HS-27A (cell line): ENCODE measurements at places on chromosomes 16 and 17.

- DNase-seq = no peak
These were observed 6.3 kb downstream of the HSBP1 start for GRCh38 chr16:83813823-83814658.

- no peak for DNase-seq
These were observed 22.9 kb downstream of the C1QTNF1 start for GRCh38 chr17:79046916-79047280.

GRCh38 chr17:6366221-6366666 is 68.7 kb downstream of the AIPL1 start:
- no peak for DNase-seq

DNA sequence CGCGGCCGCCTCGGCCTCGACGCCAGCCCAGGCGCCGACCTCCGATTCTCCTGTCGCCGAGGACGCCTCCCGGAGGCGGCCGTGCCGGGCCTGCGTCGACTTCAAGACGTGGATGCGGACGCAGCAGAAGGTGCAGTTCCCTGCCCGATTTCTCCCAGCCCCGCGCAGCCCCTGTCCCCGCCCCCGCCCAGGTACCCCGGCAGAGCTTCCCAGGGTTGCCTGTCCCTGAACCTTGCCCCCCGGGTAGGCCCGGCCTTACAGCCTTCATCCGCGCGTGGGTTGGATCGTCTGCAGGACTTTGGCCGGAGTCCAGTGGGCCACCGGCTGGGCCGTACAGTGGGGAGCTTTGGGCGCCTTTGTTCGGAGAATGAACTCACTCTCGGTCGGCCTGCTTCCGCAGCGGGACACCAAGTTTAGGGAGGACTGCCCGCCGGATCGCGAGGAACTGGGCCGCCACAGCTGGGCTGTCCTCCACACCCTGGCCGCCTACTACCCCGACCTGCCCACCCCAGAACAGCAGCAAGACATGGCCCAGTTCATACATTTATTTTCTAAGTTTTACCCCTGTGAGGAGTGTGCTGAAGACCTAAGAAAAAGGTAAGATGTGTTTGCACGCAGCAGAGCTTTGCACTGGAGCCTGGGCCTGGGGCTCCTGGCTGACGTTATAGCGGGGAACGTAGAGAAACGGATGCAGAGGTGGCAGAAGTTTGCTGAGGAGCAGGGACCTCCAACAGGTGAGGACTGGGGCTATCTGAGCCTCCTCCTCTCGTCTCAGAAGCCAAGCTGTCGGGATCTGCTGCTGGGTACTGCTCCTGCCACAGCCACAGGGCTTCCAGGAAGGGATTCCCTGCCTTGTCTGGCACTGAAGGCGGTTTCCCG is 593 bp downstream of the GFER start:
- no peak for DNase-seq

DNA sequence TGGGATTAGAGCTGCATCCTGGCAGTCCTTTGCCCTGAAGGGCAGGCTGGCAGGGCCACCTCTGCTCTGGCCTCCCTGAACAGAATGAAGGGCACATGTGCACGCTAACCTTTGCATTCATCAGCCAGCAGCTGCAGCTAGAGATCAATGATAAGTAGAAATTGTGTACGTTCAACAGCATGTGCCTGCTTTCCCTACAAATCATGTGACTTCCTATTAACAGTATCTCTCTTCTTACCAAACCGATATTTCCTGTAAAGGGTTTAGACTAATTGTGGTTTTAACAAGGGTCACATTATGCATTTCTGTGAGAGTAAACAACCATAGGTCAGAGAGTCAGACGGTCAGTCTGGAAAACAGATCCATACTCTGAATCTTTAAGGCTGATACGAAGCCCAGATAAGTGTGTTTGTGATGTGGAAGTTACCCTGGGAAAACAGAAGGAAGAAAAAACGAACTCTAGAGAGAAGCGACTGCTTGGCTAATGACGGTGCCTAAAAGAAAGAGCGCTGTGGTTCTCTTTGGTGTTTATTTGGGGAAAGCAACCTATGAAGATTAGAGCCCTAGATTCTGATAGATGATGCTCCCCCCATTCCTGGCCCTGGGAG is 219.4 kb downstream of the MAF start:
- no peak for DNase-seq

DNA sequence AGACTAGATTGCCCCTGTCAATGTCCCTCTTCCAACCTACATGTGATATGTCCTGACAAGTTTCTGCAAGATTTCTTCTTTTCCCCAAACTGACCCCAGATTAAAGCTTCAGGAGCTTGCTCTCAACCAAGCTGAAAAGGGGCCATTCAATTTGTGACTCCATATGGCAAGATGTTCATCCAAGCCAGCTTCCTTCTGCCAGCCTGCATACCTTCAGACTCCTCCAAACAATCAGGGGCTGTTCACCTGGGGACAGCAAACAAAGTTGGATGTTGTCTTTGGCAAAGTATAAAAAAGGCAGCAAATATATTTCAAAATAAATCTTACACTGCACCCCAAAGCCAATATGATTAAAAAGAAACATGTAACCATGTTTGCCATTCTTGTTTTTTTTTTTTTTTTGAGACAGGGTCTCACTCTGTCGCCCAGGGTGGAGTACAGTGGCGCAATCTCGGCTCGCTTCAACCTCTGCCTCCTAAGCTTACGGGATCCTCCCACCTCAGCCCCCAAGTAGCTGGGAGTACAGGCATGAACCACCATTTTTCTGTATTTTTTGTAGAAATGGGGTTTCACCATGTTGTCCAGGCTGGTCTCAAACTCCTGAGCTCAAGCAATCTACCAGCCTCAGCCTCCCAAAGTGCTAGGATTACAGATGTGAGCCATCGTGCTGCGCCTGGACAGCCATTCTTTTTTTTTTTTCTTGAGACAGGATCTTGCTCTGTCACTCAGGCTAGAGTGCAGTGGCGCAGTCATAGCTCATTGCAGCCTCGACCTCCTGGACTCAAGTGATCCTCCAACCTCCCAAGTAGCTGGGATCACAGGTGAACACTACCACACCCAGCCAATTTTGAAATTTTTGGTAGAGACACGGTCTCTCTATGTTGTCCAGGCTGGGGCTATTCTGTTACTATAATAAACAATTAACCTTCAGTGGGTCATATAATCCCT is 50.0 kb upstream of the AKAP1 start:
- no peak for DNase-seq

DNA sequence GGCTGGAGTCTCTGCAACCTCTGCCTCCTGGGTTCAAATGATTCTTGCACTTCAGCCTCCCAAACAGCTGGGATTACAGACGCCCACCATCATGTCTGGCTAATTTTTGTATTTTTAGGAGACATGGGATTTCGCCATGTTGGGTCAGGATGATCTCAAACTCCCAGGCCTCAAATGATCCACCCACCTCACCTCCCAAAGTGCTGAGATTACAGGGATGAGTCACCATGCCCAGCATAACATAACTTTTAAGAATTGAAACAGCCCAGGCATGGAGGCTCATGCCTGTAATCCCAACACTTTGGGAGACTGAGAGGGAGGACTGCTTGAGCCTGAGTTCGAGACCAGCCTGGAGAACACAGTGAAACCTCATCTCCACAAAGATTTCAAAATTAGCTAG is 2.5 kb downstream of the RSL1D1 start:
- no peak for DNase-seq

DNA sequence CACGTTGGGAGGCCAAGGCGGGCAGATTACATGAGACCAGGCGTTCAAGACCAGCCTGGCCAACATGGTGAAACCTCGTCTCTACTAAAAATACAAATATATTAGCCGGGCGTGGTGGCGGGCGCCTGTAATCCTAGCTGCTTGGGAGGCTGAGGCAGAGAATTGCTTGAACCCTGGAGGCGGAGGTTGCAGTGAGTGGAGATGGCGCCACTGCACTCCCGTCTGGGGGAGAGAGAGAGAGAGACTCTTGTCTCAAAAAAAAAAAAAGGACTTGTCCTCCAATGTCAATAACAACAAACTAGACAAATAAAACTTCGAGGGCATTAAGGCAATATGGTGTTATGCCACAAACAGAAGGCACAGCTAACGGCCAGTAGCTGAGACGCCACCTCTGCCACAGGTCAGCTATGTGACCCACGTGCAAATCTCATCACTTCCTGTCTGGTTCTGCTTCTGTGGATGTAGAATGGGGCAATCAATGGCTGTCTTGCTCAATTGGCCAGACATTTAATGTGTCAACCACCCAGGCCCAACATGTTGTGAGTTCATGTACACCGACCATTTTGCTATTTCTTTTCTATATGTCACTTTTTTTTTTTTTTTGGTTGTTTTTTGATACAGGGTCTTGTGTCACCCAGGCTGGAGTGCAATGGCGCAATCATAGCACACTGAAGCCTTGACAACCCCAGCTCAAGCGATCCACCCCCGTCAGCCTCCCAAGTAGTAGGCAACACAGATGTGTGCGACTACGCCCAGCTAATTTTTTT is 834 bp upstream of the TXNDC11 start:
- DNase-seq = no peak

DNA sequence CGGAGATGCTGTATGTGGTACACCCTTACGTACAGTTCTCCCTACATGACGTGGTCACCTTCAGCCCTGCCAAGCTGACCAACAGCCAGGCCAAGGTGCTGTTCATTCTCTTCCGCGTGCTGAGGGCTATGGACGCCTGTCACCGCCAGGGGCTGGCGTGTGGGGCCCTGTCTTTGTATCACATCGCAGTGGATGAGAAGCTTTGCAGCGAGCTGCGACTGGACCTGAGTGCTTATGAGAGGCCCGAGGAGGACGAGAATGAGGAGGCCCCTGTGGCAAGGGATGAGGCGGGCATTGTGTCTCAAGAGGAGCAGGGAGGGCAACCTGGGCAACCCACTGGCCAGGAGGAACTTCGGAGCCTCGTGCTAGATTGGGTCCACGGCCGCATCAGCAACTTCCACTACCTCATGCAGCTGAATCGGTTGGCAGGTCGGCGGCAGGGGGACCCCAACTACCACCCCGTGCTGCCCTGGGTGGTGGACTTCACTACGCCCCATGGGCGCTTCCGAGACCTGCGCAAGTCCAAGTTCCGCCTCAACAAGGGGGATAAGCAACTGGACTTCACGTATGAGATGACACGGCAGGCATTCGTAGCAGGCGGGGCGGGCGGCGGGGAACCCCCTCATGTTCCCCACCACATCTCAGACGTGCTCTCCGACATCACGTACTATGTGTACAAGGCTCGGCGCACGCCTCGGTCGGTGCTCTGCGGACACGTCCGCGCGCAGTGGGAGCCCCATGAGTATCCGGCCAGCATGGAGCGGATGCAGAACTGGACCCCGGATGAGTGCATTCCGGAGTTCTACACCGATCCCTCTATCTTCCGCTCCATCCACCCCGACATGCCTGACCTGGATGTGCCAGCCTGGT is 1.4 kb downstream of the WDR81 start:
- DNase-seq = no peak

DNA sequence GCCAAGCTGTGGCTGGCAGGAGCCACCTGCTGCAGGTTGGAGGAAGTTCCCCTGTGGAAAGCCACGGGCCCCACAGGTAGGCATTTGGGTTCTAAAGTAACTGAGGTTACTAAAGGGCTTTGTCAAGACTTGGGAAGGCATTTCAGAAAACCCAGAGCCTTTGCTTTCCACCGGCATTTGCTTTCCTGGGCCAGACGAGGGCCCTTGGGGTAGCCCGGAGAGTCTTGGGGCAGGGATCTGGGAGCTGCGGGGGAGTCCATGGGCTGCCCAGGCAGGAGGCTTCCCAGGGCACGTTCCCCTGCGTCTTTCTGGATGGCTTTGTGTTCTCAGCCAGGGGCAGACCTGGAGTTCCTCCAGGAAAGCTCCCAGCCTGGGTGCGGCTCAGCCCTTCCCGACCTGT is 43.5 kb downstream of the JPH3 start:
- DNase-seq = no peak

GRCh38 chr16:70752426-70752825 is 48.5 kb downstream of the VAC14 start:
- no peak for DNase-seq

DNA sequence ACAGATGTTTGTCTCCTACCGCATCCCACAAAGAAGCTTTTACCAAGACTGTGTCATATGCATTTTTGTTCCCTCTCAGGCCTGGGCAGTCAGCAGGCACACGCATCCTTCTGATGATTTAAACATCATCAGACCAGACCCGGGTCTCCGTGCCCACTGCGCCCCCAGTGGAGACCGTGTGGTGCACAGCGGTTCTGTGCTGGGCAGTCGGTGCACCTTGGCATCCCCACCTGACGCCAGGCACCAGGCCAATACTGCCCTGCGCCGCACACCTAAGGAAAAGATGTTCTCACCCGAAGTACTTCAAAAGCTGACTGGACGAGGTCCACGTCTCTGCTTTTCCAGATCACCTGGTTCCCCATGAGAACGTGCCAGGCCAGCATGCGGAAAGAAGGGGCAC is 10.6 kb upstream of the PLD6 start:
- no peak for DNase-seq

- no peak for DNase-seq
These were observed 35.8 kb upstream of the C1QL1 start for GRCh38 chr17:45003877-45004276.

- no peak for DNase-seq
These were observed 488 bp downstream of the TMEM100 start for GRCh38 chr17:55722016-55722736.

DNA sequence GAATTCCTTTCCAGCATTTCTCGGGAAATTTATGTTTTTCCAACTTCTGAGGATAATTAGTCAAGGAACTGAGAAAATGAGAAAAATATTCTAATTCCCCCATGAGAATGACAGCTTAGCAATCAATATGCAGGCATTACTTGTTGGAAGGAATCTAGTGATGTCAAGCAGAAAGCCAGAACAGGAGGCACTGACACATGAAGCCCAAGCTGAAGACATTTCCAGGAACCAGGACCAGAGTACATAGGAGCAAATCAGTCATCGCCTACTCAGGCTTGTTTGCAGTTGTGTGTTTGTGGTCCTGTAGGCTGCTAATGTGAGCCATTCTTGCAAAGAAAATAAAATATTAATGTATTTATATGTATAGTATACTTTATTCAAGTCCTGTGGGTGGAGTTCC is 89.7 kb downstream of the SALL1 start:
- DNase-seq = no peak

GRCh38 chr16:27954191-27954590 is 109.3 kb downstream of the GSG1L start:
- DNase-seq = no peak

DNA sequence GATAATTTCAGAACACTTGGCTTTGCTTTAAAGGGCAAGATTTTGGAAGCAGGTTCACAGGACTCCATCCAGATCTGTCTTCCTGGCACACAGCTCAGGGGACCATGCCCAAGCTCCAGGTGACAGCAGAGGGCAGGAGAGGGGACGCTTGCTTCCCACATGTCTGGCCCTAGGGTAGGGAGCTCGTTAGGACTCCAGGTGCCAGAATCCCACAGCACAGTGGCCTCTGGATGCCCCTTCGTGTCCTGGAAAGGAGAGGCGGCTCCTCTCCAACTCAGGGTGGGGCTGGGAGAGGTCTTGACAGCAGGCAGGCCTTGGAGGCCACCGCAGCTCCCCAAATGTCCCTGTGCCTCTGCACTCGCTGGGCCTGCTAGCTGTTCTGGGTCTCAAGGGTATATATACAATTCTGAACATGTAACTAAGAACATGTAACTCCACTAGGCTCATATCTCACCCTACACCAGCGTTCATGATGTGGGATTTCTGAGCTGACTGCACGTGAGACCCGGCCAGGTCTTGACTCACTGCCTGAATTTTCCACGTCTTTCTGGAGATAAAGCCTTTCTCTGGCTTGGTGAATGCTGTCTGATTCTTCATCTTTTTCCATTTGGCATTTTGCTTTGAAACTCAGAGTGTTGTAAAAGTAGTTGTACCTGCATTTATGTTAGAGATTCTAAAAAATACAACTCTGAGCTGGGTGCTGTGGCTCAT is 52.8 kb downstream of the MARCHF10 start:
- DNase-seq = no peak
